ENCODE measurements at places on chromosomes 12 and 14. TPM values are rescaled to one million over a fixed set of nuclear protein-coding genes. Genes with fewer than 3 reads are reported as not detected.

- no peaks in the 10 kb centered on the region for H3K36me3 ChIP-seq
- peaks cover 4% of the 10 kb centered on the region for H3K4me1 ChIP-seq
- H3K27me3 ChIP-seq = no peaks in the 10 kb centered on the region
- peak overlapping the region; percentile 94 for H3K27ac ChIP-seq
These were observed 909 bp upstream of the TAOK3 start for GRCh38 chr12:118373616-118374015.

- H3K4me3 ChIP-seq = no peak overlapping the region
- no peaks in the 10 kb centered on the region for H3K36me3 ChIP-seq
- H3K27ac ChIP-seq = peak overlapping the region; percentile 85
- peaks cover 83% of the 10 kb centered on the region for H3K4me1 ChIP-seq
These were observed 41.9 kb downstream of the PSMA6 start for GRCh38 chr14:35333797-35334743.

DNA sequence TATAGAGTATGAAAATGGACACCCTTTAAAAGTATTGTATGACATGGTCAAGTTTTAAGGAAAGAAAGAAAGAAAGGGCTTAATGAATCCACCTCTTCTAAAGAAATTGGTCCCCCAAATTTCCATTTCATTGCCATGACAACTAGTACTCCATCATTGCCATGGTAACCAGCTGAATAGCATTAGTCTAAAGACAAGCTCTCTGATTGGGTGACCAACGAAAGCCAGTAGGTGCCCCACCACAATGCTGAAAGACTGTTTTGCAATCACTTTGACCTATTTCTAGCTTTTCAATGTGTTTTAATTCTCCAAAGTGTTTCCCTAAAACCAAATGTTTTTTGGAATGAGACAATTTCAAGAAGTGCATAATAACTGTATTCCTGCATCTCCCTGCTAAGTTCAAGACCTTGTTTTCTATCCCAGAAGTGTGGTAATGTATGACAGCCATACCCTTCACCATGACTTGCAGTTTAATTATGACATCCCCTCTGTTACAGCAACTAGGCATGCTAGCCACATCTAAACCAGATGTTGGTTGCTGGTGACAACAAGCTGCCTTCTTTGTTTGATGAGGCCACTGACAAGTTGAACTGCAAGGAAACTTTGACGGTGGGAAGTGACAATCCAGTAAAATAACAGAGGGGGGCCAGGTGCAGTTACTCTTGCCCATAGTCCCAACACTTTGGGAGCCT lies 46.7 kb downstream of the KICS2 start:
- no peaks in the 10 kb centered on the region for H3K27me3 ChIP-seq
- no peak overlapping the region for H3K4me3 ChIP-seq
- H3K36me3 ChIP-seq = no peaks in the 10 kb centered on the region
- DNase-seq = no peak
- no peaks in the 10 kb centered on the region for H3K4me1 ChIP-seq

DNA sequence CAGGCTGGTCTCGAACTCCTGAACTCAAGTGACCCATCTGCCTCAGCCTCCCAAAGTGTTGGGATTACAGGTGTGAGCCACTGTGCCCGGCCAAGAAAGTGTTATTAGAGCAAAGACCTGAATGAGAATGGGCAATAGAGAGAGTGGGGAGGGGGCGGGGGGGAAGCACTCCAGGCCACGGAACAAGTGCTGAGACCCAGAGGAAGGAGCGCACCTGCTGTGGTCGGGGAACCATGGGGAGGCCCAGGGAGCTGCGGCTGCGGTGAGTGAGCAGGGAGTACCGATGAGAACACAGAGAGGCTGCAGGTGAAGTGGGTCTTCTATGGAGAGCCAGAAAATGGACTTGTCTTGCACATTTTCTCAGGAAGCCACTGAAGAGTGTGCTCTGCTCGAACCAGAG lies 10.8 kb downstream of the SMIM41 start:
- H3K36me3 ChIP-seq = no peaks in the 10 kb centered on the region
- no peak overlapping the region for H3K27ac ChIP-seq
- H3K4me1 ChIP-seq = no peaks in the 10 kb centered on the region
- H3K4me3 ChIP-seq = no peak overlapping the region
- no peak for DNase-seq
- H3K27me3 ChIP-seq = peaks cover 39% of the 10 kb centered on the region

DNA sequence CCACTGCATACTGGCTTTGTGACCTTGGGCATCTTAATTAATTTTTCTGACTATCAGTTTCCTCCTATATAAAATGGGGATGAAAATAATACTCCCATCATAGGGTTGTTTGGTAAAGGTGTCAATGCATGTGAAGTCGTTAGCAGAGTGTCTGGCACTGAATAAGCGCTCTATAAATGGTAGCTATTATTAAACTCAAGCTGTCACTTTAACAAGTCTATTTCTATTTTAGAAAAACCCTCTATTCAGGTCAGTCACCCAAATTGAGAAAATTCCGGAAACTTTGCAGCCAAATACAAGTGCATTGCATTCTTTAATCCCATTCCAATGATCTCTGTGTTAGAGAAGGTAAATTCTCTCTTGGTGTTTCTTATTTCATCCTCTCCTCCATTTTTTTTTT lies 363.1 kb downstream of the SYT1 start:
- no peaks in the 10 kb centered on the region for H3K27me3 ChIP-seq
- no peak for DNase-seq
- no peak overlapping the region for H3K4me3 ChIP-seq
- H3K4me1 ChIP-seq = no peaks in the 10 kb centered on the region
- H3K27ac ChIP-seq = no peak overlapping the region

The SLCO1A2 gene
- 0.08 TPM for polyA plus RNA-seq

The RNU6-7 gene
- not detected for polyA plus RNA-seq

The IL23A gene
- 0.98 TPM for polyA plus RNA-seq
